ENCODE measurements at places on chromosomes 7 and 10.

- DNase-seq = no peak
Observed at GRCh38 chr10:49276596-49276995, 22.4 kb upstream of the C10orf71 start.

GRCh38 chr7:49631960-49632359 lies 141.5 kb upstream of the VWC2 start:
- no peak for DNase-seq

GRCh38 chr7:13745530-13745929 lies 243.9 kb downstream of the ETV1 start:
- DNase-seq = no peak

GRCh38 chr7:103651593-103652377 lies 205.8 kb upstream of the SLC26A5 start:
- no peak for DNase-seq

- DNase-seq = no peak
Observed at GRCh38 chr10:84269773-84270172, 24.9 kb downstream of the RGR start.

DNA sequence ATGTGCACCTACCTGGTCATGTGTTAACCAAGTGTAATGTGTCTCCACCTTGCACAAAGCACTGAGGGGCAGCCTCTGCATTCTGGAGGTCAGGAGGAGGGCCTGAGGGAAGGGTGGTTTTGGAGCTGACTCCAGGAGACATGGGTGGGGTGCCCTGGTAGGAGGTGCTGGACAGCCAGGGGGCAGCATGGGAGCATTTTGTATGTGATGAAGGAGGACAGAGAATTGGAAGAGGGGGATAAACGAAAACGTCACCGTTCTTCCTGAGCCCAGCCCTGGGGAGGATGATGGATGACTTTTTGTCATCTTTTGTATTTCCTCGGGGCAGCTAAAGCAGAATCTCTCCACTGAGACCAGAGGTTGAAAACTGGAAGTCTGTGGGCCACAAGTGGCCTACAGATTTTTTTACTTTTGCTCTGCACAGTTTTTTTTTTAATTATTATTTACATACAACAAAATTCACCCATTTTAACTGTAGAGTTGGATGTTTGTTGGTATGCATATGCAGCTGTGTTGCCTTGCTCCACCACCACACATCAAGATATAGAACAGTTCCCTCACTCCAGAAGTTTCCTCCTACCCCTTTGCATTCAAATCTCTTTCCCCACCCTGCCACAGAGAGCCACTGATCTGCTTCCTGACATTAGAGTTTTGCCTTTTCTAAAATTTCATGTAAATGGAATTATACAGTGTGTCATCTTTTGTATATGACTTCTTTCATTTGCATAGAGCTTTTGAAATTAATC lies 242.5 kb downstream of the VTI1A start:
- DNase-seq = no peak

DNA sequence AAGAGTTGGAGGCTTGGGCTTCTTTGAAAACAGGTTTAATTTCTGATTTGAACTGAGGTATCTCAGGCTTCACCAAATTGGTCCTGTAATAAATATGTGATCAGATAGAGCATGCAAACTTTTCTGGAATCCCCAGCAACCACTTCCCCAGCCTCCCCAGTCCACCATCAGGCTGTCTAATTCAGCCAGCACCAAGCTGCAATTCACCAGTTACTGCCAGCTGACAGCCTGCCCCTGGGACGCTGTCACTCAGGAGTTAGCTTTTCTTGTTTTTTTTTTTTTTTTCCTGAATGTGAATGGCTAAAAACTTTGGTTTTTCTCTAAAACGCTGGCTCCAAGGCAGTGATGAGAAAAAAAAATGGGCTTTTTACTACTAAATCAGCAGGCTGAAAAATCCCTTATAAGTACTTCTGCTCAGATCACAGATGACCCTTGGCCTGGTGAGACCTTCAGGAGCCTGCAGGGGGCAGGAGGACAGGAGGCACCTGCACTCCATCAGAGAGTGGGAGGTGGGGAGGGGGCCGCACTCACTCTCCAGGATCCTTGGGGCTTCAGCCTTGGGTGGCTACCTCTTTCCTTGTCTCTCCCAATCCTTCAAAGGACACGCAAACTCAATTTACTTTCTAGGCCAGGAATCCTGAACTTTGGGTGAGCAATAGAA lies 349.4 kb downstream of the GATA3 start:
- no peak for DNase-seq

GRCh38 chr7:151710121-151710640 lies 166.7 kb downstream of the PRKAG2 start:
- DNase-seq = no peak

DNA sequence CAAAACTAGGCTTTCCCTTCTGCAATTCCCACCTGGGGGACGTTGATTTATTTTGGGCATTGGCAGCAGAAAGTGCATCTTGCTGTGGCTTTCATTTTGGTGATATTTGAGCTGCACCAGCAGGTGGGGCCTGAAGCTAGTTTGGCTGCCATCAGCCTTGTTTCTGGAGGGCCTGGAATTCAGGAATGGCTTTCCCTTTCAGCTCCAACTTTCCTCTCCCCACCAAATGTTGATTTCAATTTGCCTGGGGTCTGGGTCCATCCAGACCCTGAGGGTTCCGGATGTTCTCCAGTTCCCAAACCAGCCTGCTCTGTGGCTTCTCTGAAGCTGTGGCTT lies 640.4 kb downstream of the TYW1 start:
- no peak for DNase-seq

DNA sequence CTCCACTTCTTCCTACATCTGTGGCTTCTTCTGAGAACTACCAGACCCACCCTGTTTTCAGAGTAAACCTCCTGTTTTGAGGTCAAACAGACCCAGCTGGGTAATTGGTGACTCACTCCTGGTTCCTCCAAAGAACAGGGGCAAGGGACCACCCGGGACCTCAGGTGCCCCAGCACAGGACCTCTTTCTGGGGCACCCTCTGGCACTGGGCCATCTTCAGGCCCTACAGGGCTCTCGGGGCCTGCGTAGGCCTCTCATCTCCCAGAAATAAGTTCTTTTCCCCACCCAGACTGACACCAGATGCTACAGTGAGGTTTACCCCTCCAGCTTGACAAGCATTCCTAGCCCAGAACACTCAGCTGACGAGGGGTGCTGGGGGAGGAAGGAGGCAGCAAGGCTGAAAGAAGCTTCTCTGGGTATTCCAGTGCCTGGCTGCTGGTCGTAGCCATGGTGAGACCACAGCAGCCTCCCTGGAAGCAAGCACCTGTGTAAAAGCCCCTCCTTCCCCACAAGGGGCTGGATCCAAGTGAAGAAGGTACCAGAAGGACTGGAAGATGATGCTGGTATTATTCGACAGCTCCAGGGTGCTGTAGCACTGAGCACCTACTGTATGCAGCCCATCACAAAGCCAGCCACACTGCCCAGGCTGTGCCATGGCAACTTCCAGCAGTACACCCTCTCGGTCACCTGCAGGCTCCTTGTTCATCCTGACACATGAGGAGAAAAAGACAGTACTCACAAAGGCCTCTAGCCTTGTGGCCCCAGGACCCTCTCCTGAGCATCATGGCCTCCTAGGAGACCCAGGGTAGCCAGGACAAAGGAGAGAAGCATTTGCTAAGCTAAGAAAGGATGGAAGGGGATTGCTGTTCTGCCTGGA lies 47.4 kb downstream of the ALOX5 start:
- DNase-seq = no peak

GRCh38 chr10:22705527-22705926 lies 8.9 kb downstream of the PIP4K2A start:
- no peak for DNase-seq

GRCh38 chr7:101124376-101125056 lies 2.4 kb upstream of the SERPINE1 start:
- no peak for DNase-seq

DNA sequence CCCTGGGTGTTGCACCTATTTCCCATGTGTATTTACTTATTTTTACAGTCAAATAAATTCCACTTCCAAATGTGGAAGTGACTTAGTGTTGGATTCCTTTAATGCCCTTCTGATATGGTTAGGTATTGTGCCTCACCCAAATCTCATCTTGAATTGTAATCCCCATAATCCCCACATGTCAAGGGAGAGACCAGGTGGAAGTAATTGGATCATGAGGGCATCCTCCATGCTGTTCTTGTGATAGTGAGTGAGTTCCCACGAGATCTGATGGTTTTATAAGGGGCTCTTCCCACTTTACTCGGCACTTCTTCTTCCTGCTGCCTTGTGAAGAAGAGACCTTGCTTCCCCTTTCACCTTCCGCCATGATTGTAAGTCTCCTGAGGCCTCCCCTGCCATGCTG lies 136.9 kb downstream of the SNX10 start:
- no peak for DNase-seq

DNA sequence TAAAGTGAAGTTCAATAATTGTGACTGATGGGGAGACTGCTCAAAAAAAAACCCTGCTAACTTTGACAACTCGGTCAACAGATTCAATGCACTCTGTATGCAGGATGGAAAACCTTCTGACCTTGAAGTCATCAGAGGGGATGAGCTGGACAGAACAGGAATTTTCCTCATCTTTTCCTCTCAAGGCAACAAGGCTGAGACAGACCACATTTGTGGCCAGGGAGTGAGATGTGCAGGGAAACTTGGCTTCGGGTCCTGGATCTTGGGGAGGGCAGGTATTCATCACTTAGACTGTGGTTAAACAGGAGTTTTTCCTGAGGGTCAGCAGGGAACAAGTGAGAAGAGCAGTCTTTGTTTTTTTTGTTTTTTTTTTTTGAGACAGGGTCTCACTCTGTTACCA lies 100.6 kb downstream of the BAMBI start:
- DNase-seq = no peak

- no peak for DNase-seq
Observed at GRCh38 chr7:101575721-101576120, 53.4 kb downstream of the MYL10 start.

- no peak for DNase-seq
Observed at GRCh38 chr7:42945821-42946626, 13.8 kb downstream of the MRPL32 start.

DNA sequence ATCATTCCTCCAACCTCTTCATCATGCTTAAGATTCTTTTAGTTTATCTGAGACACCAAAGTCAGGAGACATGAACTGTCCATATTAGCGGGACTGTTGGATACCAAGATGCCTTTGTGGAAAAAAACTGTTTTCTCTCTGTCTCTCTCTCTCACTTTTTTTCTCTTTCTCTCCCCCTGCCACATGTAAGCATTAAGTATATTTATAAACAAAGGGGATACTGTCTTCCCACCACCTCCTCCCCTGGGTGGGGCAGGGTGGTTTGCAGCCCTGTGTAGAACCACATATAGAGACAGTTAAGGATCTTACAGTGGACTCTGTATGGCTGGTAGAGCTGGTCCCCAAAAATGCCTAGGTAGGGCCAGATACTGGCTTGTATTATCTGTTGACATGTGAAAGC lies 101.3 kb downstream of the GLI3 start:
- no peak for DNase-seq

DNA sequence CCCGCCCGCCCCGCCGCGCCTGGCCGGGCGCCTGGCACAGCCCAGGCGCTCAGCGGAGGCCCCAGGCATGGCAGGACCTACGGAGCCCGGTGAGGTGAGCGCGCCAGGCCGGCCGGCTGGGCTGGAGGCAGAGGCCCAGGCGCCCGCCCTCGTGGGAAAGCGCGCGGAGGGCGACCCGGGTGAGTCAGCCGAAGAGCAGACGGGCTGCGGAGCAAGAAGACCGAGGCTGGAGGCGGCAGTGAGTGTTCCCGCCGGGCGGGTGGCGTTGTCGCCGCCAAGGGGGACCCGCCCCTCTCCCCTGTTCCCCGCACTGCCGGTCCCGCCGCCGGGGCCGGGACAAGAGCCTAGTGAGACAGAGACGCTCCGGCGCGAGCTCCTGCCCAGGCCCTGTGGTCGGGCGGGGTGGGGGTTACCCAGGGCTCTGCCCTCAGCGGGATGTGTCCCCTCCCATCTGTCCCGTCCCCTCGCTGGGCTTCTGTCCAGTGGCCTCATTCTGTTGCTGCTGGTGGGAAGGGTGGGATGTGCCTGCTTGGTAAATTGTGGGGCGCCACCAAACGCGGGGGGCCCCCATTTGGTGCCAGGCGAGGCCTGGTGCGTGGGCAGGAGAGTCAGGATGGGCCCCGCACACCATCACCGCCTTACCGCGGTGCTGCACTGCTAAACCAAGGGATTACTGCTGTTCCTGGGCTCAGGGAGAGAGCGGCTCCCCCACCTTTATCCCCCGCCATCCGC lies 17.0 kb upstream of the NODAL start:
- no peak for DNase-seq

Data from NCI-H187 (cell line).